ENCODE measurements at places on chromosomes 2 and 18.

DNA sequence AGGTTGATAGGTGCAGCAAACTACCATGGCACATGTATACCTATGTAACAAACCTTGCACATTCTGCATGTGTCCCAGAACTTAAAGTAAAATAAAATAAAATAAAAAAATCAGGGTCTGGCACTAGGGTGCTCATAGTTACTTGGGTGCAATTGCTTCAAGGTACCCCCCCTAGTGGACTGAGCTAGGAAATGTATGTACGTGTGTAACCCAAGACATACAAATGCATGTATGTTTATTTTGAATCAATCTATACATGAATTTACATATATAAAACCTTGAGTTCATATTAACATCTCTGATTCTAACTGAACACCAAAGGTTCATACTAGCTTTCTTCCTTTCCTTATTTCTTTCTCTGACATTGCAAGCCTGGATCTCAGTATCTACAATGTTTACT lies 51.5 kb downstream of the USP37 start:
- DNase-seq, result no peak

GRCh38 chr18:64882896-64883295 lies 734.0 kb upstream of the LINC00305 start:
- no peak for DNase-seq

DNA sequence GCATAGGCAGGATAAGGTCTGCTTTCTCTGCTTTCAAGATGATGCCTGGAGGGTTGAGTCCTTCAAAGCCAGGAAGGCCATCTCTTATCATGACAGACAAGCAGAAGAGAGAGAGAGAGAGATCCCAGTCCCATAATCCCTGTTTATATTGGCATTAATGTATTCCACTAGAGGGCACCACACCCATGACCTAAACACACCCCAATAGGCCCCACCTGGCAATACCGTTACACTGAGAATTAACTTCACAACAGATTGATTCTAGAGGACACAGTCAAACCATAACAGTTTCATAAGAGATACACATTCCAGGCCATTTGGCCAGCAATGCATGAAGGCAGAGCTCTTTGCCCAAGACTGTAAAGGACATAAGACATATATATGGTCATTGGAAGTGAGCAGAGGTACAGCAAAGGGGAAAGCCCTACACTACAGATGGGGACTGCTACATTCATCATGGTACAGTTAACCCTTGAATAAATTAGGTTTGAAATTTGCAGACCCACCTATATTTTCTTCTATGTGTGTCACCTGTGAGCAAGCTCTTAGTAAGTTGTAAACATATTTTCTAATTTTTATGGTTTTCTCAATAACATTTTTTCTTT lies 1516.1 kb downstream of the RPIA start:
- no peak for DNase-seq

DNA sequence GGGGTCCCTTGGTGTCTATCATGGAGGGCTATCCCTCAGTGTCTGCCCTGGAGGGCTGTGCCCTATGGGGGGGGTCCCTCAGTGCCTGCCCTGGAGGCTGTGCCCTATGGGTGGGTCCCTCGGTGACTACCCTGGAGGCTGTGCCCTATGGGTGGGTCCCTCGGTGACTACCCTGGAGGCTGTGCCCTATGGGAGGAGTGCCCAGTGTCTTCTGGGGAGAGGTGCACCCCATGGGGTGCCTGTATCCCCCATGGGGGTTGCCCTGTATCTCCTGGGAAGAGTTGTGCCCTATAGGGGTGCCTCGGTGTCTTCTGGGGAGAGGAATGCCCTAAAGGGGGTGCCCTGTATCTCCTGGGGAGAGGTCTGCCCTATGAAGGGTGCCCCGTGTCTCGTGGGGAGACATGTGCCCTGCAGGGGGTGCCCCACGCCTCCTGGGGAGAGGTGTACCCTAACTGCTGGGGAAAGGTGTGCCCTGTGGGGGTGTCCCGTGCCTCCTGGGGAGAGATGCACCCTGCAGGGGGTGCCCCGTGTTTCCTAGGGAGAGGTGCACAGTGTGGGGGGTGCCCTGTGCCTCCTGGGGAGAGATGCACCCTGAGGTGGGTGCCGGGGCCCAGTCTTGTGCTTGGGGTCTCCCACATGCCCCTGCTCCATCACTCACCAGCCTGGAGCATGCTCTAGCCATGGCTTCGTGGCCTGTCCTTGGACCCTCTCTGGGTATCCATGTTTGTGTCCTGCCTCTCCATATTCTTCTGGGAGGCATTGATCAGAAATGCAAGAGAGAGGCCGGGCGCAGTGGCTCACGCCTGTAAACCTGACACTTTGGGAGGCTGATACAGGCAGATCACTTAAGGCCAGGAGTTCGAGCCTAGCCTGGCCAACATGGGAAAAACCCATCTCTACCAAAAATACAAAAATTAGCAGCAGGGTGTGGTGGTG lies 215.6 kb downstream of the HDAC4 start:
- no peak for DNase-seq

DNA sequence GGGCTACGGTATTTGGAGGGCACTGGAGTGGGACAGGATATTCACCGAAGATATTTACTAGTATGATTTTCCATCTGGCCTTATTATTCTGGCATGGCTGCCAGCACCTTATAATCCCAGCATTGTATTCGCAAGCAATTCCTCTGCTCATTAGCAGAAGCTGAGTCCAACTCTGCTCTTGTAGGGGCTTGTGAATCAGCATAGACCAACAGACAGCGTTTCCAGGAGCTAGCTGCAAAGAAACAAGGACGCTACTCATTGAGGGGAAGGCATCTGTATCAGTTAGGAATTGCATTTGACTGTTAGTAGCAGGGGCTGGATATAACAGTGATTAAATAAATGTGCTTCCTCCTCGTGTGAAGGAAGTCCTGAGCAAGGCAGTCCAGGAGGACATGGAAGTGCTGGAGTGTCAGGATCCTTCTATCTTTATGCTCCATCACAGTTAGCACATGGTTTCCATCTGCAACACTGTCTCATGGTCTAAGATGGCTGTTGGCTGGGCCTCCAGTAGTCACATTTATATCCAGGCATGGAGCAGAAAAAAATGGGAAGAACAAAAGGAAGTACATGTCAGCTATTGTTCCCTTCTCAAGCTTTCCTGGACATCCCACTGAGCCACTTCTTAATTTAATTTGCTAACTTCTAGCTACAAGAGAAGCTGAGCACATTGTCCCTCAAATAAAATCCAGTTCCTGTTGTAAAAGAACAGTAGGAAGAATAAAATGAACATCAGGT lies 214.1 kb downstream of the C1D start:
- DNase-seq, result no peak

DNA sequence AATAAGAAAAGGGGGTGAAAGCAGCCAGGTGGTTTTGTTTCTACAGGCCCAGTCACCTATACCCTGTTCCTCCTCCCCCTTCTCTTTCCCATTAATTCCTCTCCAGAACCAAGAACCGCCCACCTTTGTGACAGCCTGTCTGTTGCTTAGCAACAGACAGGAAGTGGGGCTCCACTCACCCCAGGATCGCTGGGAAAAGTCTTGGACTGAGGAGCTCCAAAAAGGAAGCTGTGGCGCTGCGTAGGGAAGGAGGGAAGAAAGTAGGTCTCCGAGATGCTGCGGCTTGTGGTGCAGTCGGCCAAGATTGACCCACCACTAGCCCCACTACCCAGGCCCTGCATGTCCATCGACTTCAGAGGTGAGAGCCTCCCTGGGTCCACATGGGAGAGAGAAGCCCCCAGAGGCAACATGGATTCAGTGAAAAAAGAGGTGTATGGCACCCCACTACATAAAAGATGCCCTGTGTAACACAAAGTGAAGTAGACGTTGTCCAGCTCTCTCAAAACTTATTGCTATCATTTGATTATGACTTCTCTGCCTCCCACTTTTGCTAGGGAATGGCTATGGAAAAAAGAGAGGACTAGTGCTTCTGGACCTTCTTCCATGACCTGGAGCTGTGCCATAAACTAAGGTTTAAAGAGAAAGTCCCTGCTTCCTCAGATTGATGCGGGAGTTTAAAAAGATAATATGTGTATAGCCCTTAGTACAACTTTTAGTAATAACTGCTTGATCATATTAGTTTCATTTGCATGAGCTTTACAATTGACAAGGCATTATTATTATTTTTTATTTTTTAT lies at the start of gene FER1L5:
TSS of gene FER1L5 (plus strand) at position 201 of the 797 bp plus-strand sequence. CDS start at position 274, 73 bp downstream.
- no peak for DNase-seq

DNA sequence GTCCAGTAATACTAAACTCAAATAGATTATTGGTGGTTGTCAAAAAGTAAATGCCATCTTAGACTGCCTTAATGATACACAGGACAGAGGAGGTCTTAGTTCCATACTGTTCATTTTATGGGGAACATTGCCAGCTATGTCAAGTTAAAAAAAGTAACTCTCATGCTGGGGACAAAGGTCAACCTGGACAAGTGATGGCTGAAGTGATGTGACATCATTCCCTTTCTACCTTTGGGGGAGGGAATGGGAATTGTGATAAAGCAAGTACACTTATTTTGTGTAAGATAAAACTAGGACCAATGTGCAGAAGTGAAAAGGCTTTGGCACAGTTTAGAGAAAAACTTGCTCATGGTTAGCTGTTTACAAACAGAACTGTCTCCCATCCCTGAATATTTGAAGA lies 24.0 kb upstream of the SNORC start:
- DNase-seq, result no peak

- DNase-seq, result no peak
Measured at GRCh38 chr2:37570773-37571586, 100.5 kb downstream of the CDC42EP3 start.

DNA sequence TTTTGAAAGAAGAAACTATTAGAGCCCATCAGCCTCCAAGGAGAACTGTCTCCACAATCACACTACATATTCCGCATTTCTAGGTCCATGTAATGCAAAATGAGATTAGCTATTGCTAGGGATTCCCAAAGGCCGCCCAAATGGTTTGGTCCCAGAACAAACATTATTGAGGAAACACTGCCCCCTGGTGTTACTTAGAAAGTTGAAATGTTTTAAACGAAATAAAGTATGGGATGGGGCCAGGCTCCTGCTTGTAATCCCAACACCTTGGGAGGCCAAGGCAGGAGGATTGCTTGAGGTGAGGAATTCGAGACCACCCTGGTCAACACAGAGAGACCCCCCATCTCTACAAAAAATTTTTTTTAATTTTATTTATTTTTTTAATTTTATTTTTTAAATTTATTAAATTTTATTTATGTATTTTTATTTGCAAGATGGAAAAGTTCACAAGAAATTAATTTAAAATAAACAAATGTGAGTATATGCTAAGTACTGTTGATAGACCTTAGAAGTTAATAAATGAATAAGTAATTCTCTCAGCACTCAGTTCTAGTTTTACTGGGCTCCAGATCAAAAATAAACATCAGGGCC lies 5.5 kb downstream of the NHEJ1 start:
- DNase-seq, result no peak

GRCh38 chr2:43212931-43213330 lies 13.5 kb downstream of the ZFP36L2 start:
- no peak for DNase-seq

DNA sequence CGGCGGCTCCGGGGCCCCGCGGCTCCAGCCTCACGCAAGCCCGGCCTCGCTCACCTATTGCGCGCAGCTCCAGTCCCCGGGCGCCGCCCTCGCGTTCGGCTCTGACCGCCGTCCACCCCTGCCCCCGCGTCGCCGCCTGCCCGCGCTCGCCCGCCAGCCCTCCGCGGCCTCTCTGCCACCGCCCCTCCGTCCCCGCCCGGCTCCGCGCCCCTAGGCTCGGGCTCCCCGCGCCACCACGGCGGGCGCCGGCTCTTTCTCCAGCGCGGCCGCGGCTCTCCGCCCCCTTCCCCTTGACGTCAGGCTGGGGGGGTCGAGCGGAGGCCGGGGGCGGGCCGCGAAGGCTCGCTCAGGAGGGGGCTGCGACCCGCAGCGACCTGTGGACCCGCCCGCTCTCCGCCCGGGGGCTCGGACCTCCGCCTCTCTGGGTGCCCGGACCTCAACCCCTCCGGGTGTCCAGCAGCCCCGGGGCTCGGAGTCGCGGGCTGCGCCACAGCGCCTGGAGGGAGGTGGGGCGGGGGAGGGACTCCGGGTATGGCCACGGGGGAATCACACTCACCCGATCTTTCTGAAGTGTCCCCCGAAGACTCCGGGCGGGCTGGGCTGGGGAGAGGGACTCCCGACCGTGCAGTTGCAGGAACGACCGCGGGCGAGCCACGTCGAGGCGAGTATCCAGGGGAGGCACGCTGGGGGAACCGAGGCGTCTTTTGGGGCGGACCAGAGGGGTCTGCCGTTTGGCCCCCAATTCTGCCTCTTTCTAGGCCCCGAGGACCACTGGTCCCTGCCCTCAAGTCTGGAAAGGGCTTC lies at the start of gene SEMA4C:
TSS of gene SEMA4C (minus strand) at position 259 of the 804 bp plus-strand sequence. CDS start 2,194 bp downstream, outside the sequence.
- DNase-seq, result no peak

DNA sequence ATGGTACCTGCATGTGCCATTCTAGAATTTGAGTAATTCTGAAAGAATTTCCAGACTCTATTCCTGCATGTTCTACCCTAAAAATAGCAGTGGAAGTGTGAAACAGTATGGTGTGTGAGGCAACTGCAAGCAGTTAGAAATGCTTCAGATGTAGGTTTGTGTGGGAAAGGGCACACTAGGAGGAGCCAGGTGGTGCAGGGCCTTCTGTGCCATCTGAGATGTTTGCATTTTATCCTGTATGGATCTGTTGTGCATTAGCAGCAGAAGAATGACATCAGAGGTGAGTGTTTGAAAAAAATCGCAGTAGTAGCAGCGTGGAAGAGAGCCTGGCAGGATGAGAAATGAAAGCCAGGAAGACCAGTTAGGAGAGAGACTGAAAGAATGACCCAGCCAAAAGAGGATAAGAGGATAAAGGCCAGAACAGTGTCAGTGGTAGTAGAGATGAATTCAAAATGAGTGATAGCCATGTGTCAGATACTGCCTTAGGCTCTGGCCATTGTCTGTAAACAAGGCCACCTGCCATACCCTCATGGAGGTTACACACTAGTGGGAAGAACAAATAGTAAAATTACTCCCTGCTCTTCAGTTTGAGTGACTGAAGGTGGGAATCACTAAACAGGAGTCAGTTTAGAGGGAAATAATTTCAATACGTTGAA lies 142.2 kb downstream of the PKP4 start:
- DNase-seq, result no peak

GRCh38 chr2:119741868-119742267 lies 17.9 kb upstream of the PTPN4 start:
- no peak for DNase-seq

- no peak for DNase-seq
Measured at GRCh38 chr2:201396595-201396994, 39.5 kb upstream of the FLACC1 start.

DNA sequence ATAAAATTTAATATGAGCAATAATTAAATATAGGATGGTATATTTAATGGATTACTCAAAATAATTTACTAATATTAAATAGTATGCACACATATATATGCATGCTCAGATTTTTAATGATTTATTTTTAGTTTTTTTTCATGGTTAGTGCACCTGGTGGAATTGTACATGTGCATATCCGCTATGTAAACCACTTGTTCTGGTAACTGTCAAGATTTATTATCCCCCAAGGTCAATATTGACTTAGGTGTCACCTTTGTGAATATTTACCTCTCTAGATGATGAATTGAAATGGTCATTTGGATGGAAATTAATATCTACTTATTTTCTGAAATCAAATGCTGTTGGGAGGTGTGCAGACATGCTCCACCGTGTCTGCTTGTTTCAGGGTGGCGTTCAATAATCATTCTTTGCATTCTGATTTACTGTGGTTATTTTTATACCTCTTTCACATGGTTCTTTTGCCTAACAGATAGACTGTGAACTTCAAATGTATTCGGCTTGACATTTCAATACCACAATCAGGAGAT lies 14.7 kb downstream of the CNTNAP5 start:
- no peak for DNase-seq
